Stimulated activated CD4-positive, alpha-beta T cell treated with anti-CD3 and anti-CD28 coated beads, Interleukin-1b, Interleukin-23, amount 100 ng/mL, for 48 hours (primary cell): ENCODE measurements at places on chromosomes 12 and 14.

DNA sequence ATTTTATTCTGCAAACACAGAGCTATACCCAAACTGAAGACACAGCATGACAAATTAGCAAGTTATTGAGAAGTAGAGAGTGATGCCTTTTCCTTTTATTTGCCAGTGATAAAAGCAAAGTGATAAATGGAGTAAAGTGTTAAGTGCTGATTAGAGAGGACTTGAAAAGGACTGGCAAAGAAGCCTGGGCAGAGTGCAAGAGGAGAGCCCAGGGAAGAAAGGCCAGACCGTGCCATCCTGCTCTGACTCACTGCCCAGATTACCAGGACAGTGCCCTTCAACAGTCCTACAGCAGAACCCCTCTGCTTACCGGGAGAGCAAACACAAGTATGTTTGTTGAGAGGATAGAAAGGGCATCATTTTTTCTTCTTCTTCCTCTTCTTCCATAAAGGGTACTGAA lies 106.5 kb downstream of the ETV6 start:
- DNase-seq = no peak

GRCh38 chr12:131740626-131741025 lies 29.7 kb downstream of the SFSWAP start:
- no peak for DNase-seq

DNA sequence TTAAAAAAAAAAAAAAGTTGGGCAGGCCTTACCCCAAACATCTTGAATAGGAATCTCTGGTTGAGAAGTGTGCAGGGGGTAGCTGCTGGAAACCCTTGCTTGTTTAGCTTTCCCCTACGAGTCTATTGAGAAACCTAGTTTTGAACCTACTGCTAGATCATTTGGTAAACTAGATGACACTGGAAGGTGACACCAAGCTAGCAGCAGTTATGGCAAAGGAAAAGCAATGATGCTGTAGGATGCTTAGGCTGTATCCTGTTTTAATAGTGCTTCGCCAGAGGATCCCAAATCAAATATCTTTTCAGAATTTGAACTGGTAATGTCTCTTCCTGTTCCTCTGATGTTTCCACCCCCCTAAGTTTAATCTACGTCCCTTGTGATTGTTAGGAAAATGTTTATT lies 5.5 kb upstream of the PCED1B start:
- DNase-seq = no peak

- no peak for DNase-seq
Observed at GRCh38 chr12:33330940-33331339, 108.7 kb downstream of the SYT10 start.

DNA sequence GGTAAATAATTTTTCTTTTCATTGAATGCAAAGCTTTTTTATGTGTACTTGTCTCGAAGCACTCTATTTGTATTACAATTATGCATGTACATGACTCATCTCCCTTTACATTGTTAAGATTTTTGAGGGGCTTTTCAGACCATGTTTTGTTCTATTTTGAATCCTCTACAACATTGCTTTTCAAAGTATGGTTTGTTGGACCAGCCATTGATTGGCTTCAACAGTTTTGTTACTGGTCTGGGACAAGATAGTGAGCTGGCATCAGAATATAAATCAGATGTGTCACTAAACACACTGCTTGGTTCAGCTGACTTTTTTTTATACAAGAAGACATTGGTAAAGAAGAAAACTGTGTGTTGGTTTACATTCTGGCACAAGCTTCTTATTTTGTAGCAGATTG lies 122.3 kb downstream of the MON2 start:
- no peak for DNase-seq

GRCh38 chr12:115885040-115885690 lies 392.3 kb downstream of the MED13L start:
- no peak for DNase-seq

- no peak for DNase-seq
Observed at GRCh38 chr12:69991690-69992288, 166.8 kb downstream of the MYRFL start.

- no peak for DNase-seq
Observed at GRCh38 chr12:92414170-92415070, 268.8 kb upstream of the BTG1 start.

DNA sequence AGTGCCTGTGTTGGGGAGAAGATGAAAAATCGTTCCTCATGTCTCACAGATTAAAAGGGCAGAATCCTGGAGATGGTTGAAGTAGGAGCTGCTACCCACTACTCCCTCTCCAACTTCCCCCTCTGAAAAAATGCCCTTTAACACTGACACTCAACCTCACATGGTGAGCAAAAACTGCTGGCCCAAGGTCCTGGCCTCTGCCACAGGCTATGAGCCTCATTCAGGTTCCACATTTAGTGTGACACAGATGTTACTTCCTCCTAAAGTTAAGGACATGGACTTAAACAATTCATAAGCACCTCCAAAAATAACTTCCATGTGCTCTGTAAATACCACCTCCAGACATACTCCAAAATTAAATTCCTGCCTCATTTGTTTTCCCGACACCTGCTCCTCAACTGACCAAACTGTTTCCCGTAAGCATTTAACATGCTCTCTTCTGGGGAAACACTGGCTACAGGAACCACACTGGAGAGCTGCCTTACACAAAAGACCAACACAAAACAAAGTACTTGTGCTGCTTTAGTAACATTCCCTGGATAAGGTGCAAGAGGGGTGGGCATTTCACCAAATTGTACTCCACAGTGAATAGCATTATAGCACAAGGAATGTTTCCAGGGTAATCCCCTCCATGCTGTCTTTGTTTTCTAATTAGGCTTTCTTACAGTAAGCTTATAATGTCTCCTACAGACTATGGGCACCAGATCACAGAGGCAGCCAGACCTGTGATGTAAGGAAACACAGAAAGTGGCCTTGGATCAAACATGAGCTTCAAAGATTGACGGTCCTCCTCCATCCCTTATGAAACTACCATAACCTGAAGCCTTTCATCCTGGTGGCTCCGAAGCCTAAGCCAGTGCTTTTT lies 57.0 kb downstream of the PHLDA1 start:
- DNase-seq = no peak

DNA sequence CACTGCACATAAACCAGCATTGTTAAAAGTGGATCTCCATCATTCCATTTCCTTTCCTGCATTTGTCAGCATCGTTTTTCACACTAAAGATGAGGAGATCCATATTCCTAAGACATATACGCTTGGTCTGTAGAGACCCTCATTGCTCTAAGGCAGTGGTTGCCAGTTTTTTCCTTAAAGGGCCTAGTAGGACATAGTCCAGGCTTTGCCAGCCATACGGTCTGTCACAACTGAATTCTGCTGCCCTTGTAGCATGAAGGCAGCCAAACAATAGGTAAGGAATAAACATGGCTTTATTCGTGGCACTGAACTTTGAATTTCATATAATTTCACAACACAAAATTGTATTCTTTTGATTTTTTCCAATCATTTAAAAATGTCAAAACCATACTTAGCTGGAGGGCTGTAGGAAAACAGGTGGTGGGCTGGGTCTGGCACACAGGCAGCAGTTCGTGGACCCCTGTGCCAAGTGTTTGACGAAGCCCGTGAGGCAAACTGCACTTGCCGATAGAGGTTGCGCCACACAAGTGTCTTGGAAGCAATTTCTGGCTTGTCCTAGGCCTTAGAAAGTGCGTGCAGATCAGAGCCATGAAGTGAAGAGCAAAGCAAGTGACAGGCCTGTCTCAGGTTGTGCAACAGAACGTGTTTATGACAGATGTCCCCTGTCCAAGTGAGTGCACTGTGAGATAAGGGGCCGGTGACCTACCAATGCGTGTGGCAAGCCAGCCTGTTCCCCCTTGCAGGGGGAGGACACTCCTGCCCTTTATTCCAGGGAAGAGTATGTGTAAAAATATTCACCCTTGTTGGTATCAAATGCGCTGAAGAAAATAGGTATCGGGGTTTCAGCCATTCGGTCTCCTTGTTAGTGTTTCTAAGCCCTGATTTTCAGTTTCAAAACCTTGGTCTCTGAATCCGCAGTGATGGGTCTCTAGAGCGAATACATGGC lies 916 bp upstream of the CHPT1 start:
- no peak for DNase-seq

- DNase-seq = peak; percentile 40
Observed at GRCh38 chr14:69615496-69616407, 4.4 kb downstream of the SUSD6 start.

GRCh38 chr12:67358781-67359338 lies 89.7 kb downstream of the CAND1 start:
- DNase-seq = no peak

- DNase-seq = no peak
Observed at GRCh38 chr12:3262470-3262869, 185.3 kb downstream of the TSPAN9 start.

DNA sequence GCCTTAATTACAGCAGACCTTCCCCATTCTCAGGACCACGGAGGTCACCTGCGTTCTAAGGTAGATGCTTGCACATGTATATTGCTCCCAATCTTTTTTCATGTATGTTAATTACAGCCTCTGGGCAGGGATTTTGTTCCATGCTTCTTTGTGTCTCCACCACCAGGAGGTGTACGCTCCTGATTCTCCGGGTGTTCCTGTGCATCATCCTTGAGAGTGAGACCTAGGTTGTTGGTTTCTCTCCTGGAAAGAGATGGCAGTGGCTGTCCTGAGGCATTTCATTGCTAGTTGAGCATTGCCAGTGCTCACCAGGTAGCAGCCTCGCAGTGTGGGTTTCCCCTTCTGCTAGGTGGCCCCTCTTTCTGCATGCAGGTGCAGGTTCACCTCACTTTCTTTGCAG lies 52.8 kb downstream of the KCNK13 start:
- DNase-seq = no peak

DNA sequence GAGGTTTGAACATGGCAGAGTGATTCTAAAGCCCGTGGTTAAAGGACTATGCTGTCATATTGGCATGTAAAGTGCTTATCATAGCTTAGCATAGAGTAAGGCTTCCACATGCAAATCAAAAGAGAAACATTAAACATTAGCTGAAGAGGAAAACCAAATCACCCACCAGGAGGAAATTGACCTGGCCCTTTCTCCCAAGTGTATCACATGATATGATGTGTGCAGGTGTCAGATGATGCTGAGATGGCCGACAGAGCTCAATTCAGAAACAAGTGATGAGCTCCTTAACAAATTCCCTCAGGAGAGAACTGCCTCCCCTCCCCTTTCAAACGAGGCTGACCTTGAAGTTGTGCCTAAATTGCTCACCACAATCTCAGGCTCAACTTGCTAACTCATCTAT lies 217.1 kb upstream of the BTG1 start:
- no peak for DNase-seq

GRCh38 chr12:27937768-27938167 lies 34.8 kb downstream of the PTHLH start:
- DNase-seq = no peak

- no peak for DNase-seq
Observed at GRCh38 chr12:68490476-68490875, 120.2 kb upstream of the RAP1B start.

DNA sequence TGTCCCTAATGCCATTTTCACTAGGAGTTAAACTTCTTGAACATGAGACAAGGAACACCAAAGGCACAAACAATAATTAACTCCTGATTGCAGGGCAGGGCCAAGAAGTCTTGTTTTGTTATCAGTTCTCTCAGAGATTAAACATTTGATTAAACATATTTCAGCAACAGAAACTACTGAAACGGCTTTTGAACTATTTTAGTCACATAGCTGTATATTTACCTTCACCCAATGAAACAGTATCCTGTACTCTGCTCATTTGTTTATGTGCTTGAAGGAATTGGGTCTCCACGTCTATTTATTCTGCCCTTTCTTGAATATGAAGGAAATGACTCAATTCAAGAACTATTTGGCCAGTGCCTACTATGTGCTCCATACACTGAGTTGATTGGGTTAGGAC lies 51.3 kb upstream of the PTCSC3 start:
- no peak for DNase-seq

GRCh38 chr12:70691018-70691672 lies 53.9 kb upstream of the PTPRB start:
- DNase-seq = no peak

DNA sequence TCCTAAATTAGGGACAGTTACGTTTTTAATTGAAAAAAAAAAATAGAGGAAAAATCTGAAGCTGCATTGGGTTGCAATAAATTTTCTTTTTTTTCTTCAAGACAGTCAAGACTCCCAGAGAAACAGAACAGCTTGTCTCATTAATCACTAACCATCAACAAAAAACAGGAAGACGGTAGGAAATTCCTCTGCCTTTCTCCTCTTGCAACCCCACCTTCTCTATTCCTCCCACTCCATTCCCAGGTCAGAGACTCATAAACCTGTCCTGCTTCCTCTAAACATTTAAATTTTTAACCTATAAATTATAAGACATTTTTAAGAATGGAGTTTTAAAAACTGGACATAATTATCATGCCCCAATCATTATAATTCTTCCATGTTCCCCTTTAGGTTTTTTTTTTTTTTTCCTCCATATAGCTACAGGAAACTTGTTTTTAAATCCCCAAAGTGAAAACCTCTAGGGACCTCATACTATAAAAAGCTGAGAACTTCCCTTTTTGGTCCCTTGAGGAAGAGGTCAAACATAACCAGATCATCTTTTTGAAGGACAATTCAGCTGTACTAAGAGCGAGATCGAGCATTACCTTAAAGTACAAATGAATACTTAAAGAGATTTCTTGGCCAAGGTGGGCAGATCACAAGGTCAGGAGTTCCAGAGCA lies 36.0 kb downstream of the CPM start:
- no peak for DNase-seq

DNA sequence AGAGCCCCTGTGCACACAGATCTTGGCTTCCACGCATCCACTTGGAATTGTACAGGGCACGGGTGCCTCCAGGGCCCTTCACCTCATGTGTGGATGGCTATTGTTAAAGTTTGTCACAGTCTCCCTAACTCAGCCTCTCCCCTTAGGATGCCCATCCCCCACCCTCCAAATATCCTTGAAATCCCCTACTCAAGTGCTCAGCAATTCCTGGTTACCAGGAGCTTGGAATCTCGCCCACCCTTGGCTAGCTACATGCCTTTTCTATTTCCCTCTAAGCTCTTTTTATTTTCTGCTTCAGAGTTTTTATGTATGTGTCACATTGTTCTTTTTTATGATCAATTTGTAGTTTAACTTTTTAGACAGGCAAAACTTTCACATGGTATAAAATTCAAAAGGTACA lies 13.0 kb upstream of the NR1H4 start:
- no peak for DNase-seq

DNA sequence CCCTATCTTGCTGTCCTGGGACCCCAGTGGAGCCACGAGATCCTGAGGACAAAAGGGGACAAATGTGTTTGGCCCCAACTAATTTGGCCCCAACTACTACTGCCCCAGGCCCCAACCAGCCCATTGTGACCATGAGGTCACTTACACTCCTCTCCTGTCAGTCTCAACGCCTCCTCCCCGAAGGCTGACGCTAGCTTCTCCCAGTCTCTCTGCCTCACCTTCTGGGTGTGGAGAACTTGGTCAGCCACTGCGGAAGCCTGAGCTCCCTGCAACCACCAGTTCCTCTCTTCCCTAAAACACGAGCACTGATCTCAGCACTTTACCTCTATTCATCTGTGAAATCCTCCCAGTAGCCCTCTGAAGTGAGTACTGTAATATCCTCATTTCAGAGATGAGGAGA lies 13.3 kb downstream of the FAM181A start:
- DNase-seq = no peak

GRCh38 chr14:75299059-75299458 lies 20.4 kb downstream of the FOS start:
- no peak for DNase-seq

- DNase-seq = no peak
Observed at GRCh38 chr14:54796961-54797360, 105.7 kb downstream of the GCH1 start.
